ENCODE measurements at places on chromosomes 2 and 18.

- DNase-seq: no peak
These were observed 326.3 kb upstream of the MC4R start for GRCh38 chr18:60698901-60699300.

GRCh38 chr2:9217838-9218770 is 11.5 kb downstream of the ASAP2 start:
- no peak for DNase-seq

- no peak for DNase-seq
These were observed 73.6 kb downstream of the ACOXL start for GRCh38 chr2:110805894-110806452.

DNA sequence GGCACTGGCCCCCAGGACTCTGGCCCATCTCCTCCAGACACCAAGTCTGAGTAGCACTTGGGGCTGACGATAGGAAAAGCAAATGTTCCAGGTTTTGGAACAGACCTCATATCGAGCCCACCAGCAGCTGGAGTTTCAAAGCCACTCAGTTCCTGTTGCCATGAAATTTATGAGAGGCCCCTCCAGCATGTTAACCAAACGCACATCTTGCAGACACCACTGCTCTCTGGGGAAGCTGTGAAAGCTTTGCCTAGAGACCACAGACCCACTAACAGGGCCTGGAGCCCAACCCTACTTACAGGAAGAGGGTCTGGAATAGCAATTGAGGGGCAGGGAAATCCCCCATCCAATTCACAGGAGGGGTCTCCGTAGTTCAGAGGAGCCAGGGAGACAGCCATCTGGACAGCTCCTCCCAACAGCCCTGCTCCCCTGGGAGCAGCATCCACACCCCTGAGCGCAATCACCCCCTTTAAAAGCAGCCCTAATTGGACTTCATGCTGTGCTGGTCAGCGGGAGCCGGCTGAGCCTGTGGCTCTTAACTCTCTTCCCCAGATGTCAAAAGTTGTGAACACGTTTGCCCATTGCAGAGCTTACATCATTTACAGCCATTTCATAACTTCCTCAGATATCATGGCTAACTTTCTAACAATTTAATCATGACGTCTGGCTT is 81.3 kb downstream of the TGFA start:
- DNase-seq: peak; percentile 2

DNA sequence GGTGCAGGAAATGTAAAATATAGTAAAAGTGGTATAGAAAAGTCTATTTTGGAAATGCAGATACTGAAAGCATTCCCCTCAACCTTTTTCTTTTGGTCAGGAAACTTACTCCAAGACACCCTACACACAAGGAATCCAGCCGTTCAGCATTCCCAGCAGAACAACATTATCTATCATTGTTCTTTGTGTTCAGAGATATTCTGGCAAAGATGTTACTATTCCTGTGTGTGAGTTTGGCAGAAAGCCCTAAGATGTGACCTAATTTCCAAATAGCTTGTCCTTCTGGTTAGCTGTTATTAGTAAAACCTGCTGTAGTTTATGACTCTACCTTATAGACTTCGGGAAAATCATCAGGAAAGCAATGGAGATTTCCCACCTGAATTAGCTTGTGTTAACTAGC is 78.1 kb upstream of the PELI1 start:
- DNase-seq: peak; percentile 79

GRCh38 chr2:158663796-158664195 is 131.3 kb upstream of the DAPL1 start:
- no peak for DNase-seq

DNA sequence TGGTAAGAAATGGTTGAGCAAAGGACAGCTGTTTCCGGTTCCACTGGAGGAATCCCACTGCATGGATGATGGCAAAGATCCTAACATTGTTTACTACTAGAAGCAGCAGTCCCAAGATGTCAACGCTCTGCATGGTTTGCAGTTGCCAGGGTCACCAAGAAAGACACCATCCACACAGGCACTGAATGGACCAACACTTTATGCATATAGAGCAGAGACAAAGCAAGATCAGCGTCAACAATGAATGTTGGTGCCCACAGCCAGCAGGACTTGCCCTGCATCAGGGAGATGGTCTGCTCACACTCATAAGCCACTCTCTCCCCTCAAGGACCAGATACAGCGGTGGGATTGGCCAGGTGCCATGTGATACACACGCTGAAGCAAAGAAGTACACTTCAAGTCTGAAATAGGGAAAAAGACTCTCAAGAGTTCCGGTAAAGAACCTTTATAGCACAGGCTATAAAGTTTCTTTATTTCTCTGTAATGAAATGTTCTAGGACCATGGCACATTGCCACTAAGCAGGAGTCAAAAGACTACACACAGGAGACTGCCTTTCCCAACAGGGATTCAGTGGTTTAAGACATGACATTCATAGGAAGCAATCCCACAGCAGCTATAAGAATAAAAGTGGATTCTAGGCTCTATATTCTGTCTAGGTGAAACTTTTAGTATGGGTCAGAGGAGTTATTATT is 133.2 kb upstream of the EPHA4 start:
- DNase-seq: no peak

DNA sequence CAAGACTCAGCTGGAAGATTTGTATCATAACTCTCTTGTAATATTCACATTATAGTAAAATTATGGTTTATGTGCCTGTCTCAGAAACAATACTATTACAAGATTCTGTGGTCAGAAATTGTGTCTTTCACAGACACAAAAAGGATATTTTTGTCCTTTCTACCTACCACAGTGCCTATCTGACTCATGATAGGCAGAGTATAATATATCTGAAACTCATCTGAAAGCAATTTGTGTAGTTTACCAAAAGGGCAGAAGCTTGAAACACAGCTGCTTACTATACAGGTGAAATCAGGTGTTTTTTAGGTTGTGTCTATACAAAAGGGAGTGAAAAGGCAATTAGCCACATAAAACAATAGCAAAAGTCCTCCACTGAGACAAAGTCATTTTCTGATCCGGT is 10.9 kb downstream of the TMEM200C start:
- DNase-seq: no peak

DNA sequence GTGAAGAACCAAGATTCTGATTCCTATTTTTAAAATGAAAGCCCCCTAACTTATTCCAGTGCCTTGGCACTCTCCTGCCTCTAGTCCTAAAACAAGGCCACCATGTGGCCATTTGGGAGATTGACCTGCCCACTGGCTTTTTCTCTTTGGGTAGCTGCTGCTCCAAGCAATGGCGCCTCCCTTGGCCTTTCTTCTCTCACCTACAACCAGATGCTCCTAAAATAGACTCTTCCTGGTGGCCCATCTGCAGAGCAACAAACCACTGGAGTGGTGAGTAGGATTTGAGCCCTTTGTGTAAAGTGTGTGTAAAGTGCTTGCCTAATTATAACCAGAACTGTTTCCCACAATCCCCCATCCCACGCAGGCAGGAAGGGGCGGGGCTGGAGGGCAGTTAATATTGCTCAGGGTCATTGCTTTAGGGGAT is 114.2 kb downstream of the FHOD3 start:
- peak; percentile 51 for DNase-seq

Data from fibroblast of upper back skin (primary cell).